Endothelial cell of coronary artery (primary cell): ENCODE measurements at places on chromosomes 5 and 9. TPM values are rescaled to one million over a fixed set of nuclear protein-coding genes. Genes with fewer than 3 reads are reported as not detected.

The IFNA21 gene
- not detected in 2 replicates for total RNA-seq

The PSD2 gene
- total RNA-seq, result not detected in 2 replicates

The NCS1 gene
- 26.4 and 33.8 TPM in 2 replicates for total RNA-seq

The AJM1 gene
- 0.45 and 2.2 TPM in 2 replicates for total RNA-seq

The TSSK1B gene
- total RNA-seq, result 0.09 TPM in 1 of 2 replicates, not detected in the other

The AGTPBP1 gene
- total RNA-seq, result 22.4 and 23.4 TPM in 2 replicates

The IL31RA gene
- total RNA-seq, result under 0.01 and 0.27 TPM in 2 replicates

The LVRN gene
- 0.09 TPM in 2 replicates for total RNA-seq

The CDC20B gene
- not detected in 2 replicates for total RNA-seq

The PROB1 gene
- 0.72 and 1.2 TPM in 2 replicates for total RNA-seq

The SLC6A3 gene
- not detected in 2 replicates for total RNA-seq

The GABRA1 gene
- not detected in 2 replicates for total RNA-seq

The PCDHB2 gene
- 1.8 and 3.5 TPM in 2 replicates for total RNA-seq

The CYSTM1 gene
- total RNA-seq, result 12.0 and 13.3 TPM in 2 replicates

The PCDHGA6 gene
- total RNA-seq, result 2.2 and 2.8 TPM in 2 replicates

The GABRP gene
- total RNA-seq, result 0.36 and 0.47 TPM in 2 replicates

The PCDHGB4 gene
- total RNA-seq, result 14.9 and 16.3 TPM in 2 replicates

The GPR107 gene
- total RNA-seq, result 19.7 and 39.2 TPM in 2 replicates

The SHC3 gene
- total RNA-seq, result 7.6 and 9.4 TPM in 2 replicates

The TMEM232 gene
- 0.75 and 1.3 TPM in 2 replicates for total RNA-seq

The SLIT3 gene
- 0.36 and 1.4 TPM in 2 replicates for total RNA-seq

The INSL4 gene
- total RNA-seq, result not detected in 2 replicates

The YIPF5 gene
- total RNA-seq, result 75.8 and 103 TPM in 2 replicates

The IRX1 gene
- 0.27 TPM in 1 of 2 replicates, not detected in the other for total RNA-seq

The WDR70 gene
- 35.4 and 37.6 TPM in 2 replicates for total RNA-seq

The PCDHGA5 gene
- 0.90 and 1.2 TPM in 2 replicates for total RNA-seq

The NEUROG1 gene
- total RNA-seq, result not detected in 2 replicates

The ERAP2 gene
- 7.6 and 80.0 TPM in 2 replicates for total RNA-seq

The GARIN3 gene
- total RNA-seq, result not detected in 2 replicates
